ENCODE measurements at places on chromosomes 12 and 14.

- no peak for DNase-seq
Observed at GRCh38 chr14:24162093-24162492, 1.0 kb downstream of the IRF9 start.

- DNase-seq = no peak
Observed at GRCh38 chr12:125282921-125283320, 217.7 kb downstream of the AACS start.

- DNase-seq = no peak
Observed at GRCh38 chr12:3583656-3584334, 92.8 kb downstream of the PRMT8 start.

DNA sequence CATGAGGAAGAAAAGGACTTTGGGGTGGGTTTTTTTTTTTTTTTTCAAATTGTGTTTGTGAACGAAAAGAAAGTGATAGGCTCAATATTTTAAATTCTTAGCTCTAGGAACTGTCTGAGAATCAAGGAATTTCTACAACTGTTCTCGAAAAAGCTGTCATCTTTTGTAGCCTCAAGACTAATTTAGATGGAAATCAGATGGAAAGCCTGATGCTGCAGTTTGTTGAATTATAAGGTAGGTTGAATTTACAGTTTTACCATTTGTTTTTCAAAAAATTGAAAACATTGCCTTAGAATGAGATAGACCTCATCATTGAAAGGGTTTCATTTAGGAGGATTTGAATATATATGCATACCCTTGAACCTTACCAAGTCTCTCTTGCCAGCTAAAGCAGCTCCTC lies 109.3 kb upstream of the TRHDE start:
- no peak for DNase-seq

DNA sequence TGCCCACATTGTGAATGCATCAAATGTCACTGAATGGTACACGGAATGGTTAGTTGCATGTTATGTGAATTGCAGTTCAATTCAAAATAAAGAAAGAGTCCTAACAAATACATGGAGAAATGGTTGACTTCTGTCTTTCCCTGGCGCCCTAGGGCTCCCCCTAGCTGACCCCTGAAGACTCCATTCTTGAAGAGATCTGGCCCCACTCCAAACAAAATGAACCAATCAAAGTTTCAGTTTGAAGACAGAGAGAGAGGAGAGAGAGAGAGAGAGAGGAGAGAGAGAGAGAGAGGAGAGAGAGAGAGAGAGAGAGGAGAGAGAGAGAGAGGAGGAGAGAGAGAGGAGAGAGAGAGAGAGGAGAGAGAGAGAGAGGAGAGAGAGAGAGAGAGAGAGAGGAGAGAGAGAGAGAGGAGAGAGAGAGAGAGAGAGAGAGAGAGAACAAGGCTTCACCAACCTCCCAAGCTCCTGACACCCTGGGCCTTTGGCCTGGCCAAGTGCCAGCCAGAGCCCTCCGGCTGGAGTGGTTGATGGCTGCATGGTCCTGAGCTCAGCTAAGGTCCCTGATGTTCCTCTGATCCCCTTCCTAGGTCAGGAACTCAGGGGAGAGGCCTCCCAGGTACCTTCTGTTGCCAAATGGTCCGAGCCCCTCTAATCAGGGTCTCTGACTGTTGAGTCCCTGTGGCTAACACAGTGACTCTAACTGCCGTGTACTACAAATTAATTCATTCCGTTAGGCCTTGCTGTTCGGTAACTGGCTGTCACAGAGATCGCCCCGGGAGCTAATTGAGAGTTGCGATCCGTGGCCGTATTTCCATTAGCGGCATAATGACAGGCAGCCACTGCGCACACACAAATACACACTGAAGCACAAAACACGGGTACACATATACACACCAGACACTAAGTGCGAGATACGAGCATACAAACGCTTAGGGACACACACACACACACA lies 188.8 kb downstream of the ESRRB start:
- DNase-seq = no peak

DNA sequence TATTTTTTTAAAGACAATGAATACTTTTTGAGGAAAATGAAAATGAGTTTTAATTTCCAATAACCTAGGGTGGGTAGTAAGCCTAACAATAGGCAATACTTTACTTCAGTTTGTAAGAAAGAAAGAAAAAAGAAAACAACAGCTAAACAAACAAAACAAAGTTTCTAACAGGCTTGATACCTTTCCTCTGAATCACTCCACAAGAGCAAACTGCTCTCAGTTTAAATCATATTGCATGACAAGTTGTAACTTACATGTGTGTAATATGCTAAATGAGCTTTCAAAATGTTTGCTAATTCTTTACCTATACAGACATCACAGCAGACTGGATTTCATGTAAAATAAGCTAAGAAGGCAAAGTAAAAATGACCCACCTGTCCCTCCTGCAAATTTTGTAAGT lies 6.7 kb upstream of the LMO3 start:
- DNase-seq = no peak
